Activated T-helper 9 cell treated with anti-CD3 and anti-CD28 coated beads, Interleukin-2, amount 50 U/mL, for 16 hours (primary cell): ENCODE measurements at places on chromosomes 4 and X.

DNA sequence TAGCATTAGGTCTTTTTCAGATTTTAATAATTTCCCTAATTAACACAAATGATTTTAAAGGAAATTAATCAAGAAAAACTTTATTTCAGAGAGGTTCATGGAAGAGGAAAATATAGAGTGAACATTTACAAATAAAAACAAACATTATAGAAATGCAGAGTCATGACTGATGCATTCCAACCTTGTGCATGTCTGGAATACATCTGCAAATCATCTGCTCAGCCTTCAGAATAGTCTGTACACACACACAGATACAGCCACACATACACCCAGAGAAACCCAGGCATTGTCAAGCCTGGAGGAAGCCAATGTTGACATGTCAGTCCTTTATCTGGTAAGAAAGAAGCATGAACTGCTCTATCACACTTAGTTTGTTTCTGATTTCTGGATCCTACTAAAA, 61.3 kb upstream of the NFKB1 start:
- DNase-seq: no peak

DNA sequence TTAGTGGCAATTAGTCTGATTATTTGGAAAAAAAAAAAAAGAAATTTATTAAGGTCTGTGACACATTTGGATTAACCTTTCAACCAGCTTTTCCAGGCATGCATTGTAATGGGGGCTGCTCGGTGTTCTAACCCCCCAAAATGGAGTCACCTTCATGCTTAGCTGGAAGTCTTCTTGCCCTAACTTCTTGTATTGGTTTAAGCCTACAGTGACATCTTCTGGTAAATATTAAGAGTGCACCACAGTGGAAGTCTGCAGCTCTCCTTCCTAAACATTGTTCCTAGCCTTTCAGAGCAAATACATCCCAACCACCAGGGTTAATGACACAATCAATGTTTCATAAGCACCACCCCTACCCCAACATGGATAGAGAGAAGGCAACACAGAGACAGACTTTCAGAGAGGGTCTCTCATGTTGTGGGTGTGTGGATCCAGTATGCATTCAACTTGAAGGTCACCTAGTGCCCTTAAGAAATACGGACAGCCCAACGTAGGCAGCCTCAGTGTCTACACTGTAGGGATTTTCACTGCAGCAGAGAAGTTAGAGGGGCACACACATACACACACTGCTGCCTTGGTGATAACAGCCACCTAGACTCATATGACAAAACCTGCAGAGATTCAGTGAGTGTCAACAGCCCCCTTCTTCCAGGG, 142.9 kb upstream of the MBNL3 start:
- no peak for DNase-seq

DNA sequence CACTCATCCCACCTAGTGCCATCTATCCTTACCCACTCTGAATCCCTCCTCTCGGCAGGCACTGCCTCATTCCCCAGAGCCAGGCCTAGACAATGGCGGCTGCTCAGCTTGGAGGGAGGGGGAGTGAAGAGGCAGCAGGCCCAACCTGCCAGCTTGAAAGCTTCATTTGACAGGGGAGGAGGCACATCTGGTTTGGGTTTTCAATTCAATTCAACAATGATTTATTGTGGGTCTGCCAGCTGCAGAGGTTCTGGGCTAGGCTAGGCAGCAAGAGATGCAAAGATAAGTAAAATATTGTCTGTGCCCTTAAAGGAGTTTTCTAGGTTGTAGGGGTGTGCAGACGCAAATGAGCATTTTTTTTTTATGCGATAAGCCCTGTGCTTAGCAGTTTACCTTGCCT, 58.5 kb downstream of the RTL9 start:
- no peak for DNase-seq

GRCh38 chr4:157363360-157363759, 142.8 kb downstream of the GRIA2 start:
- no peak for DNase-seq

- DNase-seq: no peak
Observed at GRCh38 chr4:37765741-37766140, 60.7 kb upstream of the PGM2 start.

DNA sequence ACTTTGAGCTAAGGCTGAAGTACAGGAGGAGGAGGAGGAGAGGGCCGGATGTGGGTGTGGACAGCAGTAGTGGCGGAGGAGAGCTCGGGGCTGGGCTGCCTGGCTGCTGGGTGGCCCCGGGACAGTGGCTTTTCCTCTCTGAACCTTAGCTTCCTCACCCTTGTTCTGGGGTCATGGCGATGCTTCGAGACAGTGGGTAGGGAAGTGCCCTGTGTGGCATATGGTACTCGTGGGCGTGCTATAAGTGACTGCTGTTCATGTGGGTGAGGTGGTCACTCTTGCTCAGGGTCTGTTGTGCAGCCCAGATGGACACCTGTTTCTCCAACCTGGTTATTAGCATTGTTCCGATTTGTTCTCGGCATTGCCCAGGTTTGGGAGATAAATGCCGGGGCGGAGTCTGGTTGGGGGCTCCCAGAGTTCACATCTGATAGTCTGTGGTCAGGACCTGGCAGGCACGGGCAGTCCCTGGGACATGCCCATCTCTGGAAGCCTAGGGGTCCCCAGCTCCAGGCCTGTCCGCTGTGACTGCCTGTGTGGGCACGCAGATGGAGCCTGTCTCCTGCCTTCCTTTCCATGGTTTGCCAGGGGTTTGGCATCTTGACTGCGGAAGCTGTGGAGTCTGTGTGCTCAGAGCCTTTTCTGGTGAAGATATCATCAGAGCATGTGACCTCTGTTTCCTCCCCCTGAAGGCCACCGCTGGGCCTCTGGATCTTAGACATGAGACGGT, 4.9 kb upstream of the CPZ start:
- DNase-seq: no peak

GRCh38 chr4:73193155-73193554, 65.4 kb downstream of the ANKRD17 start:
- no peak for DNase-seq

GRCh38 chr4:175813204-175813603, 1.1 kb upstream of the GPM6A start:
- no peak for DNase-seq

- no peak for DNase-seq
Observed at GRCh38 chr4:72374159-72374558, 194.9 kb downstream of the ADAMTS3 start.

GRCh38 chr4:172011196-172011595, 198.0 kb downstream of the GALNTL6 start:
- DNase-seq: no peak

DNA sequence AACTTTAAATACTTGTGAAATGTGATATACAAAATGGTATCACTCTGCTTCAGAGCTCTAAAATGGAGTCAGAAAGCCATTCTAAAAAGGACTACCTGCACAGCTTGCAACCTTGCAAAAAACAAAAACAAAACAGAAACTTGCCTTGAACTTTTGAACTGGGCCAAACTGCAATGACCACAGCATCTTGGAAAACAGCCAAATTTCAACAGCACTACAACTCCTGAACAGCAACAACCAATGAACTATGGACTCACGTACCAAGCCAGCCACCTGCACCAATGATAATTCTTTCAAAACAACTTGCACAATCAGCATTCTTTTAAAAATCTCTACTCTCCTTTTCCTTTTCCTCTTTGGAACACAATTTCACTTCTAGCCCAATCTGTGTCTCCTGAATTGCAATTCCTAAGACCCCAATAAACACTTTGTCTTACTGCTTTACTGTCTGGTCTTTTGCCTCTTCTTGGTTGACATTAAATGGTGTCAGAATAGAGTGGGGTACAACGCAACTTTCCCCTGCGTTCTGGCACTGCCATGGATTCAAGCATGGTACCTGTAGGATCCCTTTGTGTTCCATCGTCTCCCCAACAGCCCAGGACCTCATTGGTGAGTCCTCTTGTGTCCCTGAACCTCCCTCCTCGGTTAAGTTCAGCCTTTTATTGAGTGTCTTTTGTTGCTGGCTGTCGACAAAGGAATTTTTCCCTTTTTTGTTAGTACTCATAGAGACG, 35.7 kb upstream of the FMR1 start:
- no peak for DNase-seq

GRCh38 chr4:126221282-126221681, 906.5 kb downstream of the FAT4 start:
- no peak for DNase-seq

DNA sequence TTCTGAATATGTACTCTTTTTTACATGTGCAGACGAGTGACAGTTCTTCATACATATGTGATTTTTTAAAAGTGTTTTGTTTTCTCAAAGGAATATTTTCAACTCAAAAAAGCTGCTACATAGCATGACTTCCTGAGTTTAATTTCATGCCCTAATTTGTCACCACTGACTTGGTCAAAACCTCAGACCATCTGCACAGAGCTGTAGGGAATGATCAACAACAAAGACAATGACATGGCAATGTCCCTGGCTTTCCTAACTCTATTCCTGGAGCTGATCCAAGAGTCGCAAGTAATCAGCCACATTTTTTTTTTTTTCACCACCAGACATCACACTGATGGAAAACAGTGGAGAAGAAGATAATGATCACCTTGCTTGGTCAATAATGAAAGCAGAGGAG, 97.7 kb downstream of the TMA16 start:
- DNase-seq: no peak

DNA sequence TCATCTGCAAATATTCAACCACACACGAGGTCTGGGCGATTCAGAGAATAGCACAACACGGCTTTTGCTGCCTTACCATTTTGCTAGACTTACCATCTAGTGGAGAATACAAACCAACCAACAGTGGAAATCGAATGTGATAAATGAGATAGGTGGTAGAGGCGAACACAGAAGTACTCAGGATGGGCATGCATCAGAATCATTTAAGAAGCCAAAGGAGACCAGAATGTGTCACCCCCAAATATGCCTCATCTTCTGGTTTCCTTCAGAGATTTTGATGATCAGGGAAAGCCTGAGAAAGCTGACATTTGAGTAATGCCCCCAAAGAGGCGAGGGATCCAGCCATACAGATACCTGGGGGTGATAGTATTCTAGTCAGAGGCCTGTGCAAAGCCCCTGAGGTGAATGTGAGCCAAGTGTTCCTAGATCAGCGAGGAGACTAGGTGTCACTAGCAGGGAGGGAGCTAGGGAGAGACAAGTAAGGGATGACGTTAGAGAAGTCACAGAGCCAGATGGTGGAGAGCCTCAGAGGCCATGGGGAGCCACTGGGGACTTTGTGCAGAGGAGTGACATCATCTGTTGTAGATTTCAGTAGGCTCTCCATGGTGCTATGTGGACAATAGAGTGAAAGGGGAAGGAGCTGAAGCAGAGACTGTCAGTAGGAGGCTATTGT, 1.7 kb downstream of the MTMR1 start:
- DNase-seq: no peak

DNA sequence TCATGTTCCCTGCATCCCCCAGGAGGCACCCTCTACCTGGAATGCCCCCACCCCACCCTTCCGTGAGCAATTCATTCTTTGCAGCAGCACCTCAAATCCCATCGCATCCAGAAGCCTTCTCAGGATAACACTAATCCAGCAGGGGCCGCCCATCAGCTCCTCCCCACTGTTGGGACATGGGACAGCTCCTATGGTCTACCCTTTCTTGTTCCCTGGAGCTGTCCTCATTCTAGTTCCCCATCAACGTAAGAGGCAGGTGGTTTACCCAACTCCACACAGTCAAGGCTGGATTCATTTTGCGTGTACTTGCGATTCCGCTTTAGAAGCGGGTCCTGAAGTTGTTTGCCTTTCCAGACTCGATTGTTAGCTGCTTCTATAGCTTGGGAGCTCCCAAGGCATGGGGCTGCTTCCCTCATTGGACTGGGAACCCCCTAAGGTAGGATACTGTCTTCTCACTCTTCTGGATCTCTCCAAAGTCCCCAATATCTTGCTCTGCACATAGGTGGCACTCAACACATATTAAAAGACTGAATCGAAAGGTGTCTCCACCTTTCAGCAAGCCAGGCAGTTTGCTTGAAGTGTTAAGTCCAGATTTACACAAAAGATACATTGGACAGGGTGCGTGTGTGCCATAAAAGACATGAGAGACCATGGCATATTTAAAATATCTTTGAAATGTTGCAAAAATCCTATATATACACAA, 942 bp upstream of the APLN start:
- DNase-seq: no peak

- no peak for DNase-seq
Observed at GRCh38 chr4:56703378-56703777, 22.3 kb upstream of the HOPX start.

GRCh38 chr4:41365681-41366080, 109.0 kb downstream of the UCHL1 start:
- no peak for DNase-seq

DNA sequence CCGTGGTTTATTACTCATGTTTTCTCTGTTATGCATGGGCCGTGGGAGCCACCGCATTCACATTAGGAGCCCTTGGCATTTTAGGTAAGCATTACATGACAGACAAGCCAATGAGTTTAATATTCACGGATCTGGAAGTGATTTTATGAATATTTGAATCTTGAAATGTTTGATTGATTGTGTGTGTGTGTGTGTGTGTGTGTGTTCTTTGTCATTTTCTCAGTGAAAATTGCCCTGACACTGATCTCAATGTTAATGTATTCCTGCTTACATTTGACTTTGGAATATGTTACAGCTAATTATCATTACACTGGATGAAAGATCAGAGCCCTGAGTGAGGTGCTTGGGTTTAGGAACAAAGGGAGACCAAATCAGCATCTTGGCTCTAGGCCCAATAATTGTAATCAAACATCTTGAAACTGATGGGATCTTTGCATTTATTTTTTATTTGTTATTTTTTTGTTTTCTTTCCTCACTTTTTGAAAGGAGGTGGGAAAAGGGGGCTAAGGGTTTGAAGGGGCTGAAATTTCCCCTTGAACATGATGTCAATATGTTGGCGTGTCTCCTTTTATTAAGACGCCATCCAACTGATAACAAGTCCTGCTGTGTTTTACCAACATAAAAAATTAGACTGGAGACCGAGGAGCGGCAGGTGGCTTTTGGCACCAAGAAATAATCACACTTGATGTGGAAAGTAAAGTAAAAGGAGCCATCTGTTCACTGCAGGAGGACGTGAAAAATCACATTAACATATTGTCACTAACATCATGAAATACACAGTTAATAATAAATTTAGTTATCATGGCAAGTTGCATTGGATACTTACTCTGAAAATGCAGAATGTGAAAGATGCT, 5.2 kb upstream of the GK2 start:
- DNase-seq: no peak

GRCh38 chr4:95415346-95415771, 133.4 kb downstream of the UNC5C start:
- DNase-seq: no peak

- no peak for DNase-seq
Observed at GRCh38 chr4:103757631-103758030, 37.8 kb upstream of the TACR3 start.

DNA sequence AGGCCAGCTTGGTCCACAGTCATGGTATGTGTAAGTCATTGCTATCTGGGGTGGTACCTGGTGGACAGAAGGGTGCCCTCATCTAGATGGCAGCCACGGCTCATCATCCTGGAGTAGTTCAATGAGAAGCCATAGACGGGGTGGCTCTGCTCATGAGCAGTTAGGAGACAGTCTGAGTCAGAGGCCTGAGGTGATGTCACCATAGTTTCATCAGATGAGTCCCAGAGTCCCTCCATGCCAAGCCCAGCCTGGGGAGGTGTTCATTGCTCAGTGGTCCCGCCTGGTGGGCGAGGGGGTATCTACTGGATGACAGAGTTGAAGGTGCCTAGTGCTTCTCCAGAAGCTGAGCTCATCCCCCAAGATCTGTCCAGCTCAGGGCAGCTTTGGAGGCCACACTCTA, 49.8 kb downstream of the DLG3 start:
- no peak for DNase-seq
